ENCODE measurements at places on chromosomes 4 and X.

DNA sequence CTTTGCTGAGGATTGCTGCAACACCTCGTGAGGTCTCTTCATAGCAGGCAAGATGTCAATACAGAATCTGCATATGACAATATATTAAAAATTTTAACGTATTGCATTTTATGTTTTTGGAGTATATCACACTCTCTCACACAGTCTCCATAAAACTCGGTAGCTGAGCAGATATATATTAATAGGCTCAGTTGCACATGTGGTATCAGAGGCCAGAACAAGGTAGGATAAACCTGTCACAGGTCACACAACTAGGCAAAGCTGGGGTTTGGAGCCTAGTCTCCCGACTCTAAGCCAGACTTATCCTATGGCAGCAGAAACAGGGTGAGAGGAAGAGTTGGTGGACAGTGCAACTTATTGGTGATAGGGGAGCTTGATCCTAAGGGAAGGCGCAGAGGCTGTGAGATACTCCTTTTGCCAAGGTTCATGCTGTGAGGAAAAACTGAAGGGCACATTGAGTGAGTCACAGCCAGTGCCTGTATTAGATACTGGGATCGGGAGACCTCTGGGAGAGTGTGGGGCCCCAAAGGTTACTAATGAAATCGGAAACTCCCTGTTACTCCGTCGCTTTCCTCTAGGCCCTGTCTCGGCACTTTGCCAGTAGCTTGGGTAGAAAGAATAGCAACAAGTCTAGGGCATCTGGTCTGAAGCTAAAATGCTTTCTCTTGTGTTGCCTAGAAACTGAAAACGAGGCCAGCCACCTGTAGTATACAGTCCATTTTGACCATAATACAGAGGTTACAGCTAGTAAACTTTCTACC lies 195.7 kb downstream of the ARHGAP10 start:
- no peaks in the 10 kb centered on the region for H3K27me3 ChIP-seq
- H3K36me3 ChIP-seq, result no peaks in the 10 kb centered on the region
- no peaks in the 10 kb centered on the region for H3K4me1 ChIP-seq
- no peak overlapping the region for H3K27ac ChIP-seq
- no peak for DNase-seq
- H3K4me3 ChIP-seq, result no peak overlapping the region

- H3K4me1 ChIP-seq, result no peaks in the 10 kb centered on the region
- no peak for DNase-seq
- no peaks in the 10 kb centered on the region for H3K36me3 ChIP-seq
- H3K4me3 ChIP-seq, result no peak overlapping the region
Measured at GRCh38 chr4:126328914-126329313, 1014.2 kb downstream of the FAT4 start.

DNA sequence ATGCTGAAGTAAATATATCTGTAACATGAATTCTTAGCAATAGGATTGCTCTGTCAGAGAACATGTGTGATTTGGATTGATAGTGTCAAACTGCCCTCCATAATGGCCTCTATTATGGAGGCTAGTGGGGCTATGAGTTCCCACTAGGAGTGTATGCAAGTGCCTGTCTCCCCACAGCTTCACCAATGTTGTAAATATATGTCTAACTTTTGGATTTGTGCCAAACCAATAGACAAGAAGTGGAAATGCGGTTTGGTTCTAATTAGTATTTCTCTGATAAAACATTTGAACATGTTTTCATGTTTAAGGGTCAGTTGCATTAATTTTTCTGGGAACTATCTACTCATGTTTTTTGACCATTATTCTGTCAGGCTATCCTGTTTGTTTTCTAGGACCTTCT lies 28.1 kb downstream of the GPAT3 start:
- no peak overlapping the region for H3K4me3 ChIP-seq
- no peaks in the 10 kb centered on the region for H3K27me3 ChIP-seq
- H3K27ac ChIP-seq, result no peak overlapping the region
- no peaks in the 10 kb centered on the region for H3K36me3 ChIP-seq

DNA sequence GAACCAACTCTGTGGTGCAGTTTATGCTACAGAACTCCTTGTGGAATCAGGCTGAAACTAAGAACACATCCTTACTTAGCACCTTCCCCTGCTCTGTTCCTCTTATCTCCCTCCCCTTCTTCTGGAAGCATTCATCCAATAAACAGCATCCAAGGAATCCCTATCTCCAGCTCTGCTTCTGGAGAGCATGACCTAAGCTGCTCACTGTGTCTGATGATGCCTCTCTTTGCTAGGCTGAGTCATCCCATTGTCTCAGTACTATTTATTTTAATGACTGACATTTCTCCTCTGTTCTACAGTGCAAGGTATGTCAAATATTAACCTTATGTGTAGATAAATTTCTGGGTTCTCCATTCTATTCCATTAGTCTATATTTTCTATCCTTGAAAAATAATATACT lies 71.2 kb downstream of the BEND2 start:
- H3K27me3 ChIP-seq, result no peaks in the 10 kb centered on the region
- H3K4me1 ChIP-seq, result no peaks in the 10 kb centered on the region
- no peak overlapping the region for H3K4me3 ChIP-seq
- H3K27ac ChIP-seq, result no peak overlapping the region
- H3K36me3 ChIP-seq, result no peaks in the 10 kb centered on the region

GRCh38 chrX:101429934-101430333 lies 21.9 kb downstream of the HNRNPH2 start:
- H3K4me3 ChIP-seq, result no peak overlapping the region
- no peaks in the 10 kb centered on the region for H3K4me1 ChIP-seq
- no peaks in the 10 kb centered on the region for H3K27me3 ChIP-seq

DNA sequence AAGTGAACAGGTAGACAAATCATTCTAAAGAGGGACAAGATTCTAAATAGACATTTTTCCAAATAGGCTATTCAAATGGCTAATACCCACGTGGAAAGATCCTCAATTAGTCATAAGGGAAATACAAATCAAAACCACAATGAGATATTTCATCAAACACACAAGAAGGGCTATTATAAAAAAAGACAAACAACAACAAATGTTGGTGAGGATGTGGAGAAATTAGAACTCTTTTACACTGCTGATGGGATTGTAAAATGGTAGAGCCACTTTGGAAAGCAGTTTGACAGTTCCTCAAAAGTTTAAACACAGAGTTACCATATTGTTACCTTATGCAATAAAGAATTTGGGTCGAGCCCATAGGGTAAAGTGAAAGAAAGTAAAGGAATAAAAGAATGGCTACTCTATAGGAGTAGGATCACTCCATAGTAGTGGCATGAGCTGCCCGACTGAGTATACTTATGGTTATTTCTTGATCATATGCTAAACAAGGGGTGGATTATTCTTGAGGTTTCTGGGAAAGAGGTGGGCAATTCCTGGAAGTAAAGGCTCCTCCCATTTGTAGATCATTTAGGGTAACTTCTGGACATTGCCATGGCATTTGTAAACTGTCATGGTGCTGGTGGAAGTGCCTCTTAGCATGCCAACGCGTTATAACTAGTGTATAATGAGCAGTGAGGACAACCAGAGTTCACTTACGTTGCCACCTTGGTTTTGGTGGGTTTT lies 58.9 kb upstream of the FAM9C start:
- H3K4me1 ChIP-seq, result peaks cover 15% of the 10 kb centered on the region
- H3K4me3 ChIP-seq, result no peak overlapping the region
- no peak for DNase-seq
- H3K36me3 ChIP-seq, result no peaks in the 10 kb centered on the region
- no peak overlapping the region for H3K27ac ChIP-seq

DNA sequence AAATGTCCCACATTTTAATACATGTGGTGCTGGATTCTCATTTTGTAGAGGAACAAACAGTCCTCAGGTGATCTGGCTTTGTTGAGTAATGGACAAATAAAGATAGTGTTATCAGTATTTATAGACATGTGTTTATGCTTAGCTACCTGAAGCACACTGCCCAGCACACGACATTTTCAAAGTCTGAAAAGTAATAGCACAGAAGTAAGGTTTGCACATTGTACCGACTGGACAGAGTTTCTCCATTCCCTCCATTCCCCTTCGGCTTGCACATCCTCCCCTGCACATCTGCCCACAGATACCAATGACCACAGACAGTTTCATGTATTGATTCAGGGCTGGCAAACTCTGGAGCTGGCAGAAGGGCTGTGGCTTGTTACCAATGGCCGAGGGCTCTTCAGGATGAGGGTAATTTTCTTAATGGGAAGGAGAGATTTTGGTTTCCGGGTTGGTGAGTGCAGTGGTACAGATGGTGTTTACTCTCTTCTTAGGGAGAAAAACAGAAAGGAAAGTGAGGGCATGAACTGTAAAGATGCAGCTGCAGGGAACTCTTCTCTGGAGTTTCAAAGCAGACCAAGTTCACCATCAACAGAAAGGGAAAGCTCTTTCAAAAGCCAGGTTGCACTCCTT lies 2.3 kb downstream of the GRPR start:
- H3K4me3 ChIP-seq, result no peak overlapping the region
- H3K4me1 ChIP-seq, result no peaks in the 10 kb centered on the region
- DNase-seq, result no peak

DNA sequence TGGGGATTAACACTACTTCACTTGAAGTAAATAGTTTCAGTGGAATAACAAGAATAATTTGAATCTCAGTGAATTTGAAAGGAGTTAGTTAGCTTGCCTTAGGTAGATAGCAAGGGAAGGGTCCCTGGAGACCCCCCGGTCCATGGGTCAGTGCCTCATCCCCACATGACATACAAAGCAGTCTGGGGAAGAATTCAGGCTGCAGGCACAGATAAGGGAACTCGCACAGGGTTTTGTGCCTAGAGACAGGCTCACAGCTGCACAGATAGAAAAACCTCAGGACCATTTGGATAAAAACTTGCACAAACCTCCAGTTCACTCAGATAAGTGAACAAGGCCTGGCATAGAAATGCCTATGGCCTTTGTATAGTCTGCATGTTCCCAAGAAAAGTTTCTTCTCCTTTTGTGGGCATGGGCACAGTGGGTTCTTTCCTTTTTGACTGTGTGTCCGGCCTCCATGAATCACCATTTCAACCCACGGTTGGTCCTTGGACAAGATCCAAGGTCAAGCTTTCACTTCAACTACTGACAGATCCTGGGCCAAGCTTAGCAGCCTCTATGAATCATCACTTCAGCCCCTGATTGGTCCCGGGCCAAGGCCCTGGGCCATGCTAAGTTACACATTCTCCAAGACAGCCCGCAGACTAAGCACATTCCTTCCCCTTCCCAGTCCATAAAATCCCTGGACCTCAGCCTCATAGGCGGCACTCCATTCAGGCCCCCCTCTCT lies 108.3 kb upstream of the KLHL4 start:
- H3K27ac ChIP-seq, result no peak overlapping the region
- H3K27me3 ChIP-seq, result no peaks in the 10 kb centered on the region
- H3K4me3 ChIP-seq, result no peak overlapping the region
- H3K4me1 ChIP-seq, result no peaks in the 10 kb centered on the region
- DNase-seq, result no peak

GRCh38 chrX:154517101-154517781 lies 1.2 kb upstream of the FAM3A start:
- H3K27me3 ChIP-seq, result no peaks in the 10 kb centered on the region
- H3K4me1 ChIP-seq, result no peaks in the 10 kb centered on the region
- peak overlapping the region; percentile 97 for H3K27ac ChIP-seq
- peak overlapping the region; percentile 85 for H3K4me3 ChIP-seq
